Activated naive CD8-positive, alpha-beta T cell treated with anti-CD3 and anti-CD28 coated beads for 36 hours (primary cell): ENCODE measurements at places on chromosomes 2 and 18. TPM values are rescaled to one million over a fixed set of nuclear protein-coding genes. Genes with fewer than 3 reads are reported as not detected.
A peak's percentile ranks its signal among the peaks of the same experiment; 100 is the strongest.

DNA sequence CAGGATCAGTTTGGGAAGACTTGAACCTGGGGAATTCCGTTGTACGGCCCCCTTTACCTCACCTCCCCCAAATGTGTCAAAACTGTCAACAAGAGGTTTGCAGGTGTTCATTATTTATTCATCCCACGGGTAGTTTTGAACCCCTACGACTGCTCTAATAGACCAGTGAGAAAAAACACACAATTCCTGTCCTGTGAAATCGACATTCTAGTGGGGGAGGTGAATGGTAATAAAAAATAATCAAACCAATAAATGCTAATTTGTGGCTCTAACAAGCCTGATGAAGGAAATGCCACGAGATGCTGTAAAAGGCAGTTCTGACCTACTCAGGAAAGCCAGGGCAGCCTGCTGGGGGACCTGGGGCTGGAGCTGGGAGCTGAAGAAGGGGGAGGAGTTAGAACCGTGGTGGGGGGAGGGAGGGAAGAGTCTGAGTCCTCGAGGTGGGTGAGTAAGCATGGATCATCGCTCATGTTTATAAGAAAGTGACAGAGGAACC lies 463 bp upstream of the DNAJB2 start:
- DNase-seq, result no peak

GRCh38 chr2:182110347-182110746 lies 124.7 kb downstream of the PPP1R1C start:
- no peak for DNase-seq

DNA sequence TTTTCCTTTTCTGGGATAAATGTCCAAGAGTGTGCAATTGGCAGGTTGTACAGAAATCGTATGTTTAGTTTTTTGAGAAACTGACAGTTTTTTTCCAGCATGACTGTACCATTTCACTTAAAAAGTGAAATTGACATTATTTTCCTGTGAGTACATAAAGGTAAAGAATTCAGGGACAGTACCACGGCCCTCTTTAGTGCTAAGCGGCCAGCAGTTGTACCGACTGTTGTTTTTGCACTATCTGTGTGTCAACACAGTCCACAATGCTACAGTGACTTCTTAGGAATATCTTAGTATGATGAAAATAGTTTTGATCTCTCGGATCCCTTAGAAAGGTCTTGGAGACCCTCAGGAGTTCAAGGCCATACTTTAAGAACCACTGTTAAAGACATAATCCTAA lies 2.6 kb downstream of the LIMS1 start:
- DNase-seq, result no peak

DNA sequence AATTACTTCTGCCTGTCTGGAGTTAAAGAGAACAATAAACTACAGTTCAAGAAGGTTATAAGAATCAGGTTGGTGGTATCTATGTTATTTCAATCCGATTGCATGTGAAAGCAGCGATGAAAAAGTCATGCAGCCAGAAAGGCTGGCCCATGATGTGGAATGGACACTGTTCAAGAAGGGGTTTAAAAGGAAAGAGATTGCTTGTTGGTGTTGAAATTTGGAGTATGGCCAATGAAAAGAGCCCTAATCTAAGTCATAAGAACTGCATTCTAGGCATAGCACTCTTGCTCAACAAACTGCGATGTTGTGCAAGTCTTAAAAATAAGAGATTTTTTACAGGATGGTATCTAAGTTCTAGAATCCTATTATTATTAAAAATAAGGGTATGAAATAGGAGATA lies 61.3 kb downstream of the EFEMP1 start:
- DNase-seq, result no peak

GRCh38 chr18:13612196-13612997 lies 114.0 kb downstream of the FAM210A start:
- peak; percentile 82 for DNase-seq

DNA sequence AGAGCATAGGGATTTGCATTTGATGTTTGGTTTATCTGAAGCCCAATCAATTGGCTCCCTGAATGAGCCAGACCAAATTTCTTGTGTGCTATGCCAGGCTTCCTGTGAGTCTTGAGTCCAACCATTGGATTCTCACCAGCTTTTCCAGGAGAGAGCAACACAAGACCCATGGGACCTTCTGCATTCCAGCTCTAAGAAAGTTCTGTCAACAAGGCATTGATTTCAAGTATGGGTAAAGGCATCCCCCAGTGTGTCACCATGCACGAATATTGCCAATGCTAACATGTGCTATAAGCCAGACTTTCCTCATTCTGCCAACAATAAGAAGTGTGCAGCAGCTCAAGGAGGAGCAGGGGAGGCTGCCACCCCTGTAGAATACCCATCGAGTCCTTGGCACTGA lies 266.6 kb downstream of the ETAA1 start:
- DNase-seq, result no peak

The LTBP1 gene
- 0.31 TPM for total RNA-seq

DNA sequence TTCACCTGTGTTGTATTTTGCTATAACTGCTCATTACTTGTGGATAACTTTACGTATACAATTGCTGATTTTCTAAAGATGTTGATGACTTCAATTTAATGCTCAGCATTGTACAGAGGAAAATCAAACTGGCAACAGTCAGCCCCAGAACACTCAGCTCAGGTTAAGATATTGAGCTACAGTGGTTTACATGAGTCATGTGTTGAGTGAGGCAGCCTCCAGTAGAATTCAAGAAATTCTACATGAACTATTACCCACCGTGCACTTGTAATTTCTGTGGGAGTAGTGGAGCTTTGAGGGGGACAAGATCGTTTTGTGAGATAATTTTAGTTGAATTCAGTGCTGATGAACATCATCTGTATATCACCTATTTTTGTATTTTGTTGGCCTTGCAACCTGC lies 292.3 kb downstream of the ALPK2 start:
- DNase-seq, result no peak

- no peak for DNase-seq
Observed at GRCh38 chr18:6435731-6436130, 21.0 kb upstream of the L3MBTL4 start.

GRCh38 chr2:120794716-120795115 lies 59.0 kb downstream of the GLI2 start:
- DNase-seq, result no peak

DNA sequence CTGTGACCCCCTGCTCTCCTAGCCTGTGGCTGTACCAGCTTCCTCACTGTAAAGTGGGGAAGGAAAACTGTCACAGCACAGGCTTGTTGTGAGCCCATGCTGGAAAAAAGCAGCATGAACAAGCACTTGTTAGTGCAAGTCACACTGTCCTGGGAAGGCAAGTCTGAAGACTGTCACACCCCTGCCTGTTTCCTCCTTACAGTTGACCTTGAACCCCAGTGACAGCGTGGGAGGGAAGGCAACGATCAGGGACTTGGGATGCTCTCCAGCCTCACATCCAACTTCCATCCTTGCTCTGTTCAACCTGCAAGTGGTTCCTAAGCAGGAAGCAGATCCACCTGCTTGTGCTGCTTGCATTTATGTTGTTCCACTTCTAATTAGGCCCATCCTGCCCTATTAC lies 311.3 kb upstream of the KLHL29 start:
- DNase-seq, result no peak

GRCh38 chr2:128628206-128628605 lies 309.5 kb upstream of the HS6ST1 start:
- DNase-seq, result no peak

DNA sequence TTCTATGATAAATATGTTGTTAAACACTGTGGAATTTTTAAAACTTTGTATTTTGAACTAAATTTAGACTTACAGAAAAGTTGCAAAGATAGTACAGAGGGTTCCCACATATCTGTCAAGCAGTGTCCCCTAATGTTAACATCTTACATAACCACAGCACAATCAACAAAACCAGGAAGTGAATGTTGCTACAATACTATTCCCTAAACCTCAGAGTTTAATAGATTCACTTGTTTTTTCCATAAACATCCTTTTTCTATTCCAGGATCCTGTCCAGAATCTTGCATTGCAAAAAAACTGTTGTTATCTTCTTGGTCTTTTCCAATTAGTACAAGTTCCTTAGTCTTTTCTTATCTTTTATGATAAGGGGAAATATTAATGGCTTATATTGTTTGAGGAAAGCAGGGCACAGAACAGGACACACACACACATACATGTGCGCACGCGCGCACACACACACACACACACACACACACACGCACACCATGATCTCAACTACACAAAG lies 251.1 kb upstream of the TRIB2 start:
- DNase-seq, result no peak

The TFCP2L1 gene
- total RNA-seq, result 0.04 TPM

The FEV gene
- total RNA-seq, result not detected

The EGR4 gene
- 0.41 TPM for total RNA-seq

DNA sequence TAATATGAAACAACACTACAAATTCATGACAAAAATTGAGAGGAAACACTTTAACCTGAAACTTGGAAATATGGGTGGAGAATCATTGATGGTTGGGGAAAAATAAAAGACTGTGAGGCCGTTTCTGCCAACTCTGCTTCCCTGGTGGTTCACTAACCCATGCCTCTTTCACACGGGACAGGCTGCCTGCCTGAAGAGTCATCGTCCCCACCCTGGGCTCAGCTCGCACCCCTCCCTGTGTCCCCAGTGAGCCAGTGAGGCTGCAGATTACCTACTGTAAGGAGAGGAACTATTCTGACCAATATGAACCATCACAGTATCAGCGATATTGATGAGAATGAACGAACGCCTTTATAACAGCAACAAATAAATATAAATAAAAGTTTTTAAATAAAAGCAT lies 357.8 kb upstream of the CDH20 start:
- no peak for DNase-seq

GRCh38 chr2:191634791-191635190 lies 43.1 kb upstream of the NABP1 start:
- no peak for DNase-seq

The TMEM17 gene
- 0.25 TPM for total RNA-seq

DNA sequence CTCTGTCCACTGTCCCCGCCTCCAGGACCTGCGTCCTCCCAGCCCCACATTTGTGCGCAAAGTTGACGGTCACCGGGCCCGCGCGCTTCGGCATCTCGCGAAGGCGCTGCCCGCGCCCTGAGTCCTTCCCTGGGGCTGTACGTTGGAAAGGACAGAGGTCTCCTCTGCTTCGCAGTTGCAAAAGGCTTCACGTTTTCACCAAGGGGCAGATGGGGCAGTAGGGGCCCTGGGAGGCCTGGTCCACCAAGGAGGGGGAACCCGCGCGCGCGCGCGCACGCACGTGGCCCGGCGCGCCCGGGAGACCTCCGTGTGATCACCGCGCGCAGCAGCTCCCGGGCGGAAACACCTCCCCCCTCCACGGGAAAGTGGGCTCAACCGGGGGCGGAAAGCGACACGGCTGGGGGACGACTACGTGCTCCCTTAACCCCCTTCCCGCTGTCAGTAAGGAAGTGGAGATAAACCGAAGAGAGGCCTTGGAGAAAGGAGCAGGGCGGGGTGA lies 21.9 kb downstream of the TEX44 start:
- DNase-seq, result peak; percentile 68

- DNase-seq, result peak; percentile 79
Observed at GRCh38 chr2:233353769-233354499, at the start of gene DGKD. TSS of gene DGKD (plus strand) at chr2:233354494. CDS start at chr2:233354519, 25 bp downstream.

GRCh38 chr2:232349946-232350635 lies 28.5 kb upstream of the ALPP start:
- DNase-seq, result no peak

The SDC1 gene
- 0.36 TPM for total RNA-seq

DNA sequence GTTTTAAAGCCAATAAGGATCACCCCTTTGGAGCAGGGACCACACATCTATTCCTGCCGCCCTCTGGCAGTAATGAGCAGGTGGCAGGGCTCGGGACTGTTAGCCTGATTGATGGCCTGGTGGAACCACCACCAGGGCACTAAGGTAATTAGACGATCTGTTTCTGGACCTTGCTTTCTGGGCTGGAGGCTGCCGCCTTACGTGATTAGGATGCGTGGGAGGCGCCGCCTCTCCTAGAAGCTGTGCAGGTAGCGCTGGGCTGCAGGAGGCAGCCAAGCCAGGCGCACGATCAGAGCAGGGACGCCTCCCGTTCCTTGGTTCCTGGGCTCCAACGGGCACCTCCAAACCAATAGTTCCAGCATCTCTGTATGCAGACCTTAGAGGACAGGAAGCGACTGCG lies 242.6 kb upstream of the RAB12 start:
- DNase-seq, result no peak

The VAMP5 gene
- 29.3 TPM for total RNA-seq

GRCh38 chr2:46967990-46968647 lies 52.5 kb upstream of the MCFD2 start:
- no peak for DNase-seq

The FABP1 gene
- total RNA-seq, result not detected

DNA sequence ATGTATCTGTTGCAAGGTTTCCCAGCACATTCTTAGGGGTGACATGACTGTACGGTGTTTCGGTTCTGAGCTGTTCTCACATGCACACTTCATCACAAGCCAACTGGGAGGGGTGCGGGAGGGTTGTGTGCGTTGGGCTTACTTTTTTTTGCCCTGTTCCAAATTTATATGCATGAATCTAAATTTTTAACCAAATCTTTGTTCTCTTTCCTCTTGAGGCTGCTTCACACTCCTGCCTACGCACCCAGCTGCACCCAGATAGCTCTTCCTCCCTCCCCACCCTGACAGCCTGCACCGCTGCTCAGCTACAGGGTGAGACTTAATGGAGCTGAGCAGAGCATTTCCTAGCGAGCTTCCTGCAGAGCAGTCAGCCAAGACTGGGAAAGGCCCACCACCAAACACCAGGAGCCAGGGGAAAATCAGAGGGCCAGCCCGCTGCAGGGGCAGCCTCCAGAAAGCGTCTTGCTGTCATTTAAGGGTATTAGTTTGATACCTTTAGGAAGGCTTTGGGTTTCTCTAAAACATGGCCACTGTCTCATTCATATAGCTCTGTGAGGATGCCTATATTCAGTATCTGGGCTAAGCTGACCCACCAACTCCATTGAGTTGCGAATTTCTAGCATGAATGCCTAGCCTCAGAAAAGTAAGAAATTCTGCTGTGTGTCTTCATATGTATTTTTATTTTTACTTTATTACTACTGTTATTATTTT lies 84.5 kb downstream of the POU3F3 start:
- DNase-seq, result peak; percentile 25
